ENCODE measurements at places on chromosomes 2 and 18. TPM values are rescaled to one million over a fixed set of nuclear protein-coding genes. Genes with fewer than 3 reads are reported as not detected.

GRCh38 chr2:202267495-202267894, 1.9 kb downstream of the NOP58 start:
- DNase-seq, result no peak

MAP3K20 gene
- 28.8 TPM for polyA plus RNA-seq

CCDC74B gene
- polyA plus RNA-seq, result 14.4 TPM

- DNase-seq, result no peak
Measured at GRCh38 chr2:70927641-70928040, 8.1 kb upstream of the ATP6V1B1 start.

DNA sequence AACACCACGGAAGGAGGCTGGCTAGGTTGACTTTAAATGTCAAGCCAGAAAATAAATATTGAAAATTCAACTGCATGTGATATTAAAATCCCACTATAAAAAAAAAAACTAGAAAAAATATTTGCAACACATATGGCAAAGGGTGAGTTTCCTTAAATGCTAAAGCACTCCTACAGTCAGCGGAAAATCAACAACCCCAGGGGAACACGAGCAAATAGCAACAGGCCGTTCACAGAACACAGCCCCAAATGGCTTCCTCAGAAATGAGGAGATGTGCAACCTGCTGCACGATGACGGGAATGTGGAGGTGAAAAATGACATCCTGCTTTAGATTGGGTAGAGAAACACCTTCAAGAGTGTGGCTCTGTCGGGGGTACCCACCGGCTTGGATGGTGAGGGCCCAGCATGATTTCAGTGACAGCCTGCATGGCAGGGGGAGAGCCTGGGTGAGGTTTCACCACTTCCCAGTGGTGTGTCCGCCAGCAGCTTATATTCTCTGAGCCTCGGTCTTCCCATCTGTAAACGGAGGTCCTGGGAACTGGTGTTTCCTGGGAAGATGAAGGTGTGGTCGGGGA, 157.9 kb upstream of the GLI2 start:
- DNase-seq, result no peak

DNA sequence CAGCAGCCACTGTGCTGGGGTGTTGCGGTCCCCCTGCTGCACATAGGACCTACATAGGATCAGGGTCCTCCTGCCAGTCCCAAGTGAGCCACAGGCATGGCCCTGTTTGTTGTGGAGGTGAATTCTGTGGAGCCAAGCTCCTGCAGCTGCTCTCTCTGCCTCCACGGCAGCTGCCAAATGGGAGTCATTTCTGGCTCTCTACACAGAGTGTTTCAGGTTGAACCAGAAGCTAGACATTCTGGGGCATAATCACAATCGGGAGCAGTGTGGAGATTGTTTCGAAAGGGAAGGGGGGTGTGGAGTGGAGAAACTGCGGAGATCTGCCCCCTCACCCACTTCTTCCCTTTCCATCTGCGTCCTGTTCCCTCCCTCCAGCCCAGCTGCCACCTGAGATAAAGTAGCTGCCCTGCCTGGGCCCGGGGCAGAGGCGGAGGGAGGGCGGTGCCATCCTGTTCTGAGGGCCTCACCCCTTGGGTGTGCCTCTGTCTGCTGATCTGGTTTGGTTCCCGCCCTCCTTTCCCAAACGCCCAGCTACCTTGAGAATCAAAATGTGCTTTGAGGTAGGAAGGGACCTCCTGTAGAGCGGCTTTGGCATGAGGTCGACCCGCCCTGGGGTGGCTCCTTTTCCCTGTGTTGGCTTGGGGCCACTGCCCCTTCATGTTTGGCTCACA, 139.4 kb downstream of the WDSUB1 start:
- DNase-seq, result no peak

GRCh38 chr2:151083856-151084795, 177.5 kb downstream of the RBM43 start:
- no peak for DNase-seq

DNA sequence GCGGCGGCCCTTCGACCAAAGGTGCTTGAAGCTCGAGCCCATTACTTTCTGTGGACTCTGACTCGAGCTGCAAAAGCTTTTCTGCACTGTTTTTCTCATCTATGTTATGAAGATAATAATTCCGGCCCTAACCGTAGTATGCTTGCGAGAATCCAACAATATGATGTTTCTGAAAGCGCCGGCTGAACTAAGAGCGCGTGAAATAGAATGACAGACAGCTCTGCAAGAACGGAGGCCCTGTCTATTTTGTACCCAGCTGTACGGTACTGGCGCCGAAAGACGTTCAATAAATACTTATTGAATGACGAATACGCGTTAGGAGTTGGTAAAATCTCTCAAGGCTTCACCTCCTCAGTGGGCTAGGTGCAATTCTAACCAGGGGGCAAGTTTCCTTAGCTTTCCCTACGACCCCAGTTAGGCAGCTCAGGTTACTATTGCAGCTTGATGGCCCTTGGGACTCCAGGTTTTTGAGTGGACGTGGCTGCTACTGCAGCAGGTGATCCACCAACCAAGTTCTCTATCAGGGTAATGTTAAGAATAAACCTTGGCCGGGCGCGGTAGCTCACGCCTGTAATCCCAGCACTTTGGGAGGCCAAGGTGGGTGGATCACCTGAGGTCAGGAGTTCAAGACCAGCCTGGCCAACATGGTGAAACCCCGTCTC, 570 bp downstream of the SCRN3 start:
- no peak for DNase-seq

GRCh38 chr2:81007104-81007503, 702.6 kb upstream of the LRRTM1 start:
- no peak for DNase-seq

DNA sequence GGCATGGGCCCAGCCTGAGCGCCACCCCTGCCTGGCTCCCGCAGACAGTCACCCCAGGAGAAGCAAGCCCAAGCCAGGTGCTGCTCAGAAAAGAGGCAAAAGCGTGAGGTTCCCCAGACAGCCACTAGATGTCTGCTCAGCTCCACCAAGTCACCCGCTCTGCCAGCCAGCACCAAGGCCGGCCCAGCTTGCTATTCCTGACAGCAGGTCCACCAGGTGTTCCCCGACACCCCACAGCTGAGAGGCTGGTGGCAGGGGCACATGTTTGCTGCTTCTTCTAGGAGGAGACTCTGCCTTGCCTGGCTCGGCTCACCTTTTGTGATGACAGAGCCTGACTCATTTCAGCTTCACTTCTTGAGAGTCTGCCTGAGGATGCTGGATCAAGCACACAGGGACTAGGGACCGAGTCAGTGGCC, 206.7 kb downstream of the MGAT5 start:
- no peak for DNase-seq

SGPP2 gene
- polyA plus RNA-seq, result 17.7 TPM

DNA sequence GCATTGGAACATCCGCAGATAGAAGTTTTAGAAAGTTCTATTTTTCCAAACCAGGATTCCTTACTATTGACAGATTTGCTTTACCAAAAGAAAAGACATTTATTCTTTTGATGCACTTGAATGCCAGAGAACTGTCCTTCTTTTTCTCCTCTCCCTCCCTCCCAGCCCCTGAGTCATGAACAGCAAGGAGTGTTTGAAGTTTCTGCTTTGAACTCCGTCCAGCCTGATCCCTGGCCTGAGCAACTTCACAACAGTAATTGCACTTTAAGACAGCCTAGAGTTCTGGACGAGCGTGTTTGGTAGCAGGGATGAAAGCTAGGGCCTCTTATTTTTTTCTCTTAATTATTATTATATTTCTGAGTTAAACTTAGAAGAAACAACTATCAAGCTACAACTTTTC, 33.6 kb downstream of the APCDD1 start:
- DNase-seq, result no peak

DNA sequence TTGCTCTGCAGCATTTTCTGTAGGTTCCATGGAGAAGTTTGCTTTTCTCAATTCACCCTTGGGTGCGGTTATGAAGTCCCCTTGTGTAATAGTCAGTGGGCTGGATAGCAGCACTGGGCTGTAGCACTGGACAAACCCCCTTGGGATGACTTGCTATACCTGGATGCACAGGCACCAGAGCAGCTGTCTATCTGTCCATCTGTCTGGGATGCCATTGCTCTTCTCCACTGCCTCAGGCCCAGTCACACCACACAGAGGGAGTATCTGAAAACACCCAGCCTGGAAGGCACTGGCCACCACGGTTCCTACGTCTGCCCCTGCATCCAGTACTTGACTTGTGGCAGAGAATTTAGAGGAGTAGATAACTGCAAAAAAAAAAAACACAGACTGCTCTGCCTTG, 254.5 kb downstream of the TFCP2L1 start:
- DNase-seq, result no peak

- no peak for DNase-seq
Measured at GRCh38 chr2:95063086-95063958, 37.8 kb downstream of the MAL start.

DNA sequence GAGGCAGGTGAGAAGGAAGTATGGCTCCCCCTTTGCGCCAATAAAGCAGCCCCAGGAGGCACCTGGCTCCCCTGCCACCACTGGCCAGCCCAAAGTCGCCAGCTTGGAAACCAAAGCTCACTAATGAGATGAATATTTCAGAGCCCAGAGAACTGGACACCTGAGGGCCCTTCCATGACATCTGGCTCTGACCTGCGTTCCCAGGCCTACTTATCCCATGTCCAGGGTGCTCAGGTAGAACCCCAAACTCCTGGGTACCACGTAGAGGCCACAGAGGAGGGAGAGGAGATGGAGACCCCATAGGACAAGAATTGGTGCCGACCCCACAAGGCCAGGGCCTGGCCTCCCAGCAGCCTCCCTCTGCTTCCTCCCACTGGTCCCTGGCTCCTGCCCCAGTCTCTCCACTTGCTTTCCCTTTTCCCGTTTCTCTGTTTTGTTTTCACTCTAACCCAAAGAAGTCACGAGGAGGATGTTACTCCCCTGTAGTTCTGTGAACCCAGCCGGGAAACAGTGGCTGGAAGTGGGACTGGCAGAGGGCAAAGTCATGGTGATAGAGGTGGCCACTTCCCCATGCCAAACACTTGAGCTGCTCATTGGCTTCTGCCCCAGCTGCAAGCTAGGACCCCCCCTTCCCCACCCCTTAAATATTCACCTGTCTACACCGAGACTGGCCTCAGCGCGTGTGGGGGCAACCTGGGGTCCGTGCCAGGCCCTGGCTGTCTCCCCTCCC, 820 bp downstream of the TMBIM1 start:
- DNase-seq, result no peak

- no peak for DNase-seq
Measured at GRCh38 chr18:8899000-8899399, 193.6 kb downstream of the MTCL1 start.

LYG1 gene
- polyA plus RNA-seq, result 3.2 TPM

DNA sequence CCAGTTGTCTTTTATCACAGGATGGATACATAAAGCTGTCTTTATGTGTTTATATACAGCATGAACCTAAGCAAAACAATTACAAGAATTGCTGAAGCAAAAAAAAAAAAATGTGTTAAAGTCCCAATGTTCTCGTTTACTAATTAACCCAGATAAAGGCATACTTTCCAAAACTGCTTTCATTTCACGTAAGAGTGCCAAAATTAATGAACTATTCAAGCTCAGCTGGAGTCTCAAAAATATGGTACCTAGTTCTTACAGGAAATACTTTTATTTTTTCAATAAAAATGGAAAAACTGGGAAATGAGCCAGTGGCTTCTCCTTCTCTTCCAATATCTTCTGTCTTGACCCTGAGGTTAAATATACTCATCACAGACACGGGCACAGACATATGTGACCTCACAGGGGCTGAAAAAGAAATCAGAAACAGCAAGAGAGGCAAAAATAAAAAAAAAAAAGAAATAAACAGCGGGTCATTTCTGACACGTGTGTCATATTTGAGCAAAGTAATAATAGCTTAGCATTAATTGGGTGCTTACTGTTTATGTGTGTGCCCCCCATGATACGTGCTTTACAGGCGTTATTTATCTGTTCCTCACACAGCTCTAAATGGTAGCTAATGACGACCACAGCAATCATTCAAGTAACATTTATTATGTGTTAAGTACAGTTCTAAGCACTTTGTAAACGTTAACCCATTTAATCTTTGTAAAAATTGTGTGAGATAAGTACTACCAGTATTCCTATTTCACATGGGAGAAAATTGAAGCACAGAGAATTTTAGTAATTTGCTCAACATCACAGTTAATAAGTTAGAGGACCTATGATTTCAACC, 158.0 kb upstream of the MMADHC start:
- no peak for DNase-seq

DNA sequence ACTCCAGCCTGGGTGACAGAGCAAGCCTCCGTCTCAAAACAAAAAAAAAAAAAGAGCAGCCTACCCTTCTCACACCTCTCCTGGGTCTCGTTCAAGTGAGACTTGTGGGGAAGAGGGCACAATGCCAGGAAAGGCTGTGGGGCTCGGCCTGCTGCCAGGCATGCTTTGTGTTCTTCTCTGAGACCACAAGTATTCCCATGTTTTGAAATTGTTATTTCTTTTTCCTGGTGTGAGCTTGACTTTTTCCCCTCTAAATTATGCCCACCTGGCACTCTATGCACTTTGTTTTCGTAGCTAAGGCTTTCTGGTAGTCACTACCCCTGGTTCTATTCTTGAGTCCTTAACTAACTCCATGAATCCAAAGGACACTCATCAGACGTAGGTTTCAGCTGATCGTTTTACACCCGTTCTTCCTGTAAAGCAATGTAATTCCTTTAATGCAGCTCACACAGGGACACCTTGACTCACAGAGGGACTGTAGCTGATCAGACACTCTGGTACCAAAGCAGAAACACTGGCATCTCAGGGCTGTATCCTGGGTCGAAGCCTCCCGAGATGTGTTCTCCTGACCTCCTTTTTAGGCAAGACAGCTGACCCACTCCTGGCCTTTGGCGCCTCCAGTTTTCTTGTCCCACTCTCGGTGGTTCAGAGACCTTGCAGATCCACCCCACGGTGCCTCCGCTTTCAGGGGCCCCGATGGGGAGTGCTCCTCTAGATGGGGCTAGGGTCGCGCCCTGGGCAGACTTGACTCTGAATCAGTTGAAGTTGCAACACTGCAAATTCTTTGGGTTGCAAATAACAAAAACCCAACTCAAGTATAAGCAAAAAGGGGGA, 193.3 kb upstream of the AGAP1 start:
- no peak for DNase-seq

- no peak for DNase-seq
Measured at GRCh38 chr18:50816419-50817166, 3.2 kb downstream of the MRO start.

DNA sequence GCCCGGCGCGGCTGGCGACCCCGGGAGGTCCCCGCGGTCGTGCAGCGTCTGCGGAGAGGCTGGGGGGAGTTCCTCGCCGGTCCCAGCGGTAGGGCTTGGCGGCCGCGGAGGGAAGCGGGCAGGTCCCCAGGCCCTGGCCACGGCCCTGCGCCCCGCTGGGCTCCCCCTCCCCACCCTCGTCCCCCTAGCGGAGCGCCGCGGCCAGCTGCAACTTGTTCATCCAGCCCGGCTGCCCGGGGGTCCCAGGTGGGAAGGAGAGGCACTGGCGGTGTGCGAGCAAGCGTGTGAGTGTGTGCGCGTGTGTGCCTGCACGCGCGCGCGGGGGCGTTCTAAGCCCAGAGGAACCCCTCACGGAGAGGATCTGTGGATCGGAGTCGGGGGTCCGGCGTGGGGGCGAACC, 1.3 kb downstream of the PTPRM start:
- DNase-seq, result no peak
